CD4-positive, alpha-beta T cell treated with Interleukin-15 for 1 hour (primary cell): ENCODE measurements at places on chromosomes 5 and 9.

DNA sequence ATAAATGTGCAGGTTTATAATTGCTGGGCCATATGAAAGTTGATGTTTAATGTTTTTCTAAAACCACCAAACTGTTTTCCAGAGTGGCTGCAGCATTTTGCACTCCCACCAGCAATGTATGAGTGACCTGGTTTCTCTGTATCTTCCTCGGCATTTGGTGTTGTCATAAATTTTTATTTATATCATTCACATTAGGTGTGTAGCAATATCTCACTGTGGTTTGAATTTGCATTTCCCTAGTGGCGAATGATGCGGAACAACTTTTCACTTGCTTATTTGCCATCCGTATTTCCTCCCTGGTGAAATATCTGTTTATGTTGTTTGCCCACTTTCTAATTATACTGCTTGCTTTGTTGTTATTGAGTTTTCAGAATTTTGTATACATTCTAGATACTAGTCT, 295.7 kb upstream of the TUT7 start:
- DNase-seq, result no peak

- DNase-seq, result no peak
Measured at GRCh38 chr5:93929131-93929530, 187.7 kb upstream of the POU5F2 start.

DNA sequence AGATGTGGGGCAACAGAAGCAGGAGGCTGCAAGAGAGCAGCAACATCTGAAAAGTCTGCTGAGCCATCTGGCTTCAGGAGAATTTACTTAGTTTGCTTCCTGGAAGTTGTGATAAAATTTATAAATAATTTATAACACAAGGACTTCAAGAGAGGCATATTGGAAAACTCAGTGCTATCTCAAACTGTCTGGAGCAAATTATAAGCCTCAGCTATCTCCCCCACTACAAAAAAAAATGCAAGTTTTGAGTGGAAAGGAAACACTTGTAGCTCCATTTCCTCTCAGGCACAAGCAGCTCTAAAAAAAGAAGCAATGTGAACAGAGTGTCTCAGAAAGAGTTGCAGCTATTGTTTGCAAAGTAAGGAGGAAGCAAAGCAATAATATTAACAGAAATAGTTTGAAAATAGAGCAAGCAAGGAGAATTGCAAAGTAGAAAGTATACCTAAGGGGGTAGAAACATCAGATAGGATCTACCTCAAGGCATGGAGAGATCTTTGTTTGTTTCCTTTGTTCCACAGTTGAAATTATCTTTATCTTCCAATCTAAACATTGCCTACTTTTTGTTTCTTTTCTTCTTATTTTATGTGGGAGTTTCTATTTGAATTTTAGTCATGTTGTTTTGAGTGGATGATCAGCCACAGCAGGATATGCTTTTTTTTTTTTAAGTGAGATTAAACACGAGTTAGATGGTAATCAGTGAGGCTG, 55.9 kb upstream of the IL6ST start:
- no peak for DNase-seq

DNA sequence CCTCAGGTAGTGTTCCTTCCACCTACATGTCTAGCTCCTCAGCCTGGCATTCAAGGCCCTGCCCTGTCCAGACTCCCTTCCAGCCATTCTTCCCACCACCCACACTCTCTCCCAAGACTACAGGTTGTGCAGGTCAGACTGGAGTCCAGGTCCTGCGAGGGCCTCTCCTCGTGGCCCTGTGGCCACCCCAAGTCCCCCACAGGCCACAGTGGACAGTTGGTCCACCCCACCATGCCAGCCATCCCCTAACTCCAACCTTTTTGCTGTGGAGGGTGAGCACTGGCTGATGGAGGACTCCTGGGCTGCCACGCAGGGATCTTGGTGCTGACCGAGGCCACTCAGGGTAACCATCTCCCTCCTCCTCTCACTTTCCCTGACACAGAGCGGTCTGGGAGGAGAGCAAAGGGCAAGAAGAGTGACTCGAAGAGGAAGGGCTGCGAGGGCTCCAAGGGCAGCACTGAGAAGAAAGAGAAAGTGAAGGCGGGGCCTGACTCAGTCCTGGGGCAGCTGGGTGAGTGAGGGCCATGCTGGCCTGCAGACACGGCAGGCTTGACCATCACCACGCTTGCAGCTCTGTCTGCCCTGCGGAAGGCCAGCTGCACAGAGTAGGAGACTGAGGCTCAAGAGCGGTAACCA, 51.0 kb downstream of the JADE2 start:
- no peak for DNase-seq

DNA sequence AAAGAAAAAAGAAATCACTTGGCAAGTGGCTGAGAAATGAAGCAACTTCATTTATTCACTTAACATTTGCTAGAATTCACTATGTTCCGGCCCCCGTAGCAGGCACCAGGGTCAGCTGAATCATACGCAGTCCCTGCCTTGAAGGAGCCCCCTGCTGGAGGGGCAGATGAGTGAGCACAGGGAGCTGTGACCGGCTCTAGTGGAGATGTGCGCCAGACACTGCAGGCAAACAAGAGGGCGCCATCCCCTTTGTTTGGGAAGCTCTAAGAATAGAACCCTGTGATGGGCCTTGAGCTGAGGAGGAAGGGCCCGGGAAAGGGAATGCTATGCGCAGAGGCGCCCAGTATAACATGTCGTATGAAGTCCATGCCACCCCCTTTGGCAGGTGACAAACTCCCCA, 20.2 kb upstream of the RPL26L1 start:
- DNase-seq, result no peak

GRCh38 chr9:133191989-133192388, 17.1 kb downstream of the OBP2B start:
- no peak for DNase-seq

DNA sequence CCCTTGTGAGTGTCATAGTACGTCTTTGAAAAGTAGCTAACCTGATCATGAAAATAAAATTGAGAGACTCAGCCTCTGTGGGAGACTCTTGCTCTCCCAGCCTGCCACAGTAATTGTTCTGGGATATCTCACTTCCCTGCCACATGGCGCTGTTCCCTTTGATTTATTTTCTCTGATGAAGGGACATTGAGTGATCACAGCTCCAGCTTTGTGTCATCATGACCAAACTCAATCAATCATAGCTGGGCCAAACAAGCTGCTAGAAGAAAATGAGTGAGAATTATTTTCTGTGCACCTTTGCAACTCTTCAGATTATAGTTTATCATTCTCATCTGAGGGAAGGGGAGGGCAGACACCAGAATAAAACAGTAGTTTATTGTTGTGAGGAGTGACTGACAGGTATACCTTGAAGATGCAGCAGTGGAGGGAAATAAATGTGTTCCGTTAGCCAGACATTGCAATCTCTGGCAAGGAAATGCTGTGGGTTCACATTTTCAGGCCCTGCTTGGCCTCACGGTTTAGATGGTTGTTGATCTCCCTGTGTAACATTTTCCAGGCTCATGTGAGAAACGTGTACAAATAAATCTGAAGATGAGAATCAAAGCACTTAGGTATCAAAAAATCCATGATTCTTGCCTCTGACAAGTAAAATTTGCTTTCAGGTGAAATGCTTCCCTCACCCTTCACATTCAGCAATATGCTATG, 174.7 kb upstream of the FBXL17 start:
- no peak for DNase-seq

- peak; percentile 13 for DNase-seq
Measured at GRCh38 chr9:93648836-93649235, 72.5 kb downstream of the PHF2 start.

- no peak for DNase-seq
Measured at GRCh38 chr9:19233344-19233743, 2.9 kb downstream of the DENND4C start.

DNA sequence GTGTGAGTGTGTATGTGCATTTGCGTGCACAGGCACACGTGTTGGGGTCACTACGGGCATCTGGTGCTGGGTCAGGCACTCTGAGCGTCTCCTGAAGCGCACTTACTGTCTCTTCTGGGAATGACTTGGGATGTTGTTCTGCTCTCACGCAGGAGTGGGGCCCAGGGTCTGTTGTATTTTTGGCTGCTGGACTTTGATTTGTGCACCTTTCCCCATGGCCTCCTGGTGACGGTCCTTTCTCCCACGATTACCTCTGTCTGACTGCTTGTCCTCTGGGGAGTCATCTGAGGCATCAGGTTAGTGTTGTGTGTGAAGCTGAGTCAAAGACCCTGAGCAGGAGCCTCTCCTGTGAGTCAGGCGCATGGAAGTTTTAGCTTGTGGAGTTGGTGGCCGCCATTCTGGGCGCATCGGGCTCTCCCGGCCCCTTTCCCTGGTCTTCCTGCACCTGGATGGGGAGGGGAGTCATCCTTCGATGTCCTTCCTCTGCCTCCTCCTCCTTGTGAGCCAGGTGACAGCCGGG, 62.1 kb downstream of the RXRA start:
- no peak for DNase-seq

DNA sequence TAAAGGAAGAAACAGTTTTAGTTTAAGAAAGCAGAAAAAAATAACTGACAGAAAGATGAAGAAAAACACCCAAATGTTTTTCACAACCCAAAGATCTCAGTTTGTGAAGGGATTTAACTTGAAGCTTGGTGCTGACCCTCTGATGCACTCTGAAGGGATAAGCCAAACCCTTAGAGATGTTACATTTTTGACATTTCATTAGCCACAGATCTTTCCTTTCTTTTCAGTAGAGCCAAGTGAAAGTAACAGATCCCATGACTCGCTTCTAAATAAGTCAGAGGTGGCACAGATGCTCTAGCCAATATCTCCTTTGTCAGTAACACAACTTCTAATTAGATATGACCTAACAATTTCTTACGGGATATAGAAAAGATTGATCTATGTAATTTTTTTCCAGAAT, 394.5 kb upstream of the EDIL3 start:
- no peak for DNase-seq

- no peak for DNase-seq
Measured at GRCh38 chr5:78974011-78974410, 11.1 kb downstream of the ARSB start.

- DNase-seq, result no peak
Measured at GRCh38 chr5:150062216-150062922, 24.0 kb downstream of the CSF1R start.

DNA sequence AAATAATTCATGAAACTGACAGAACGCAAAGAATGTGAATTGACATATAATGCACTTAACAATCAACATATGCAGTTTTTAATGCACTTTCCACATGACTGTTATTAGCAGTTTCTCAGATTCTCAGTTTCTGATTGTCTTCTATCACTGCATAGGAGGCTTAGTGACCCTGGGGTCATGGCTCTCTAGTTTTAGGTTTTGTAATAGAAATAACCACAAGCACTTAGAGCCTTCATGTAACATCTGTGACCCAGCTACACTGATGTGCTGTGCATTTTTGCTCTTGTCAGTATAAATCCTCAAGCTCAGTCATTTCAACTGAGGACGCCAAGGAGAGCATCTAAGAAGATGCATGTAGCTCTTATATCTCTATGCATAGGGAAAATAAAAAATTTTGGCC, 163.1 kb upstream of the IZUMO3 start:
- DNase-seq, result no peak

DNA sequence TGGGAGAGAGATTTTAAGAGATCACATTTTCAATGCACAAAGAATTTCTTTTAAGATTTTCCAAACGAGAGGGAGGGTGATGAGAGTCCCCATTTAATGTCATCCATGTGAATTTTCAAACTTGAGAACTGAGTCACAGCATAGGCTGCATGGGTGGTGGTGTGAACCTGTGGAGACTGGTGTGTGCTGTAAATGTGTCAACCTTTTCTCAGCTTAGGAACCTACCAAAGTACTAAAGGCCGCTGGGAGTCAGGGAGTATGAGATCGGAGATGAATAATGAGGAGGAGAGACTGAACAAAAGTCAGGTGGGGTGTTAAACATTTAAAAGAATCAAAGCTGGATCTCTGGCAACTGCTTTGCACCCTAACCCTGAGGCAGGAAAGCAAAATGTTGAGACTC, 7.5 kb downstream of the ALDH1A1 start:
- no peak for DNase-seq

GRCh38 chr5:107296572-107296971, 374.2 kb downstream of the EFNA5 start:
- DNase-seq, result no peak

DNA sequence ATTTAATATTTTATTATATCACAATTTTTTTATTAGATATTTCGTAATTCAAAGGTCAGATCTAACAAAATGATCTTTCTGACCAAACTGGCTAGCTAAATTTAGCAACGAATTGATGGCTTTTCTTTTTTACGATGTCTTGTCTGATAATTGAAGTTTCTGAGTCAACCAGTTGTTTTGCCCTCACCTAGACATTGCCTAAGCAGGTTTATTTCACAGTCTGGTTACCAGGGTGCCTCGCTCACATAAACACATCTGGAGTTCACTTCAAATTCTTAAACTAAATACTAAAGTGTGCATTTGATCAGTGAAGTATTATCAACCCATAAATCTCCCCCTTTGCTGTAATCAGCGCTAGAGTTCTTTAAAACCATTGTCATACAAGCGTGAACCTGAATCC, 448.3 kb downstream of the TLE4 start:
- no peak for DNase-seq

DNA sequence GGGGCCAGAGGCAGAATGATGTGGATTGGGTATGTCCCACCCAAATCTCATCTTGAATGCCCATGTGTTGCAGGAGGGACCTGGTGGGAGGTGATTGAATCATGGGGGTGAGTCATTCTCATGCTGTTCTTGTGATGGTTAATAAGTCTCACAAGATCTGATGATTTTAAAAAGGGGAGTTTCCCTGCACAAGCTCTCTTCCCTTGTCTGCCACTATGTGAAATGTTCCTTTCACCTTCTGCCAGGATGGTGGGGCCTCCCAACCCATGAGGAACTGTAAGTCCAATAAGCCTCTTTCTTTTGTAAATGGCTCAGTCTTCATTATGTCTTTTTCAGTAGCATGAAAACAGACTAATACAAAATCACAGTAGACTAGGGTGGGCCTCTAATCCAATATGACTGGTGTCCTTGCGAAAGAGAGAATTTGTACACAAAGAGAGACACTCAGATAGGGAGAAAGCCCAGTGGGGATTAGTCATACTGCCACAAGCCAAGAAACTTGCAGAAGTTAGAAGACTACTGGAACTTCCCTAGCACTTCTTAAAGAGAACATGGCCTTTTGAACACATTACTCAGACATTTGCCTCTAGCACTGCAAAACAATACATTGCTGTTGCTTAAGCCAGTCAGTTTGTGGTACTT, 68.4 kb downstream of the ANXA1 start:
- DNase-seq, result peak; percentile 80

DNA sequence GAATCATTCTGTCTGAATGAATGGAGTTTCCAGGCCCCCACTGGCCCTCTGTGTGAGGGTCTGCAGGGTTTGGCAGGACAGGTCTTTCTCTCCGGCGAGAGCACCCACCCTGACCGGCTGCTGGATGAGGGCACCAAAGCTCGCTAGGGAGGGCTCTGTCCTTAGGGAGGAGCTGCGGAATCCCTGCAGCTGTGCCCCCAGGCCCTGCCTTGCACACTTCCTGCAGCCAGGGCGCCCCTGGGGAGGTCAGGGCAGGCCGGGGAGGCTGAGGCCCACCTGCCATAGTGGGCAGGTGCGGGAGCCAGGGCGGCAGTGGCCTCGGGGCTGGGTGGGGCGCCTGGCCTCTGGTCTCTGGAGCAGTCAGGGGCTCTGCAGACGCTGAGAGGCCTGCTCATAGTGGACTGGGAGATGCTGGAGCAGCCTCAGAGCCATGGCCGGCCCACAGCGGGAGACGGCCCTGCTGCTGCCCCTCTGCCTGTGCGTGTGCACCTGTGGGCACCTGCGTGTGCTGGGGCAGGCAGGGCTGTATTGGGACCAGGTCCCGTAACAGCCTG, 36.1 kb downstream of the EXOC3 start:
- DNase-seq, result no peak
